ENCODE measurements at places on chromosomes 6 and 20.

GRCh38 chr6:169162752-169163407 is 90.8 kb downstream of the THBS2 start:
- H3K4me3 ChIP-seq, result no peak overlapping the region
- H3K36me3 ChIP-seq, result no peaks in the 10 kb centered on the region
- peaks cover 7% of the 10 kb centered on the region for H3K27me3 ChIP-seq
- DNase-seq, result peak; percentile 48
- peaks cover 9% of the 10 kb centered on the region for H3K4me1 ChIP-seq

GRCh38 chr6:111032484-111033140 is 50.8 kb downstream of the RPF2 start:
- H3K4me3 ChIP-seq, result no peak overlapping the region
- H3K27me3 ChIP-seq, result no peaks in the 10 kb centered on the region
- H3K27ac ChIP-seq, result no peak overlapping the region
- peaks cover 27% of the 10 kb centered on the region for H3K4me1 ChIP-seq
- no peaks in the 10 kb centered on the region for H3K36me3 ChIP-seq

DNA sequence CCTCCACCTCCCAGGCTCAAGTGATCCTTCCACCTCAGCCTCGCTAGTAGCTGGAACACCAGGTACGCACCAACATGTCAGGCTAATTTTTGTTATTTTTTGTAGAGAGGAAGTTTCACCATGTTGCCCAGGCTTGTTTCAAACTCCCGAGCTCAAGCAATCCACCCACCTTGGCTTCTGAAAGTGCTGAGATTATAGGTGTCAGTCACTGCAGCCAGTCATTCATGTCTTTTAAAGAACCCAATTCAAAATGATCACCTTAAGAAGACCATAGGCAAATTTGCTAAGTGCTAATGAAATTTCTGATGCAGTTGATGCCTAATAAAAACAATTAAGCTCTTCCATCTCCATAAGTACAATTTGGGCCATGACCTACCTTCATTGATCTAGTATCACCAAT is 2.6 kb upstream of the VNN2 start:
- no peak overlapping the region for H3K27ac ChIP-seq
- DNase-seq, result no peak
- no peak overlapping the region for H3K4me3 ChIP-seq
- H3K4me1 ChIP-seq, result peaks cover 6% of the 10 kb centered on the region

DNA sequence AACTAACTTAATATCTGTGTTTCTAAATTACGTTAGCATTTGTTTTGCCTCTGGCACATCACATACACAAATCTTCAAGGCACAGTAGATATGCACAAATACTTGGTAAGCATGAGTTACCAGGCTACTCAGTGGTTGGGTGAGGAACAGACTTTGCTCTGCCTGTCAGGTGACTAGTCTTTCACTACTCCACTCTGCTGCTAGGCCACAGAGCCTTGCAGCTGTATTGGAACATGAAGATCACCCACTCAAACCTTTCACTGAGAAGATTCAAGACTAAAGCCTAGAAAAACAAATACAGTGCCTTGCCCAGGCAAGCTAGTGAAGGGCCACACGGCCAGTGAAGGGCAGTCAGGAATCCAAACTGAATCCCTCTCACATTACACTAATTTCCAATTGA is 47.0 kb downstream of the DTNBP1 start:
- peaks cover 4% of the 10 kb centered on the region for H3K4me1 ChIP-seq
- H3K27me3 ChIP-seq, result no peaks in the 10 kb centered on the region
- no peak overlapping the region for H3K27ac ChIP-seq
- H3K4me3 ChIP-seq, result no peak overlapping the region
- no peak for DNase-seq

DNA sequence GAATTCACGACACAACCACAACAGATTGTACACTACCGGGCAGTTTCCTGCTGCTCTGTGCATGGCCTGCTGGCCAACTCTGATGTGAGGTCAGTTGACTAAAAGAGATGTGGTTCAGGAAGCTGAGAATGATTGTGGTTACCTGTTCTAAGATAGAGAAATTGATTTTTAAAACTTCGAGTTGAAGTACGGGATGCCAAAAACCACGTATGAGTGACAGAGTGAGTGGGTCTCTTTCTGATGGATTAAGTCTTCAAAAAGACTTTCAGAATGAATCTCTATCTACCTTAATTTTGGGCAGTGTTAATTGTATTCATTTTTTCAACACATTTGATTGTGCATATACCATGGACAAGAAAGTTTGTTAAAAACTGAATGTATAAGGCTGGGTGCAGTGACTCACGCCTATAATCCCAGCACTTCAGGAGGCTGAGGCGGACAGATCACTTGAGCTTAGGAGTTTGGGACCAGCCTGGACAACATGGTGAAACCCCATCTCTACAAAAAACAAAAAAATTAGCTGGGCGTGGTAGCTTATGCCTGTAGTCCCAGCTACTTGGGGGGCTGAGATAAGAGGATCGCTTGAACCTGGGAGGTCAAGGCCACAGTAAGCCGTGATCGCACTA is 121.2 kb downstream of the SGK1 start:
- no peak overlapping the region for H3K4me3 ChIP-seq
- DNase-seq, result no peak
- H3K36me3 ChIP-seq, result no peaks in the 10 kb centered on the region
- no peaks in the 10 kb centered on the region for H3K27me3 ChIP-seq
- H3K27ac ChIP-seq, result no peak overlapping the region

DNA sequence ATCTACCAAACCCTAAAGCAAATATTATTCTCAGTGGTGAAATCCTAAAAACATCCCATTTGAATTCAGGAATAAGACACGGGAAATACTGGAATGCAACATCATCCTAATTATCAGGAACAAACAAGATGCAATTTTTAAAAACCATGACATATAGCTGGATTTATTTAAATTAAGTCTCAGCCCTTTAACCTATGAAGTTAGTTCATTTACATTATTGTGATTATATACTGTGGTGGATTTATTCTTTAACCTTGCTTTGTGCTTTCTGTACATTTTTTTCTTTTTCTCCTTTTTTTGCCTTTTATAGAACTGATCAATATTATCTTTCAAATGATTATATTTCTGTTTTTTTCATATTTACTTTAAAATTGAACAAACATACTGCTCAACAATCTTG is 59.8 kb upstream of the ARMC2 start:
- no peak overlapping the region for H3K4me3 ChIP-seq
- no peaks in the 10 kb centered on the region for H3K27me3 ChIP-seq
- no peak overlapping the region for H3K27ac ChIP-seq
- no peaks in the 10 kb centered on the region for H3K4me1 ChIP-seq
- peaks cover 6% of the 10 kb centered on the region for H3K36me3 ChIP-seq

DNA sequence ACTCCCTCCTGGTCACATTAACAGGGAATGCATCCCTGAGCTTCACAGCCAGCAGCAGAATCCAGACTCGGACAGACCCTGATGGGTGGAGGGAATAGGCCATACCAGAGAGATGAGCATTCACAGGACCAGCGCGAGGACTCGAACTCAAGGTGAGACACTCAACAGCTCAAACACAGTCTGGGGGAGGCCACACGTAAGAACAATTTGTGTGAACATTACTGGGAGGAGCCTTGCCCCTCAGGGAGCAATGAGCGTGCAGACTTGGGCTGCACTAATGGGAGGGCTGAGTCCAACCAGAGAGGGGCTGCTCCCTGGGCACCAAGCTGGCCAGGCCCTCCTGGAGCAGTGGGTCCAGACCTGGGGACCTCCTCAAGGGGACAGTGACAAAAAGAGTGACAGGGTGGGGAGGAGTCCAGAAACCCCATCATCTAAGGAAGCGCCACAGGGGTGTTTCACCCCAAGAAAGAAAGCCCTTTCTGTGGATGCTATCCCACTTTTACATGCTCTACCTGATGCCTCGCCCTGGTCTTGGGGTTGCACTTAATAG is 118.4 kb downstream of the MRPL14 start:
- DNase-seq, result no peak
- no peak overlapping the region for H3K27ac ChIP-seq
- H3K27me3 ChIP-seq, result no peaks in the 10 kb centered on the region
- H3K4me1 ChIP-seq, result no peaks in the 10 kb centered on the region
- no peak overlapping the region for H3K4me3 ChIP-seq

- H3K36me3 ChIP-seq, result no peaks in the 10 kb centered on the region
- peak; percentile 32 for DNase-seq
- H3K27me3 ChIP-seq, result no peaks in the 10 kb centered on the region
- no peak overlapping the region for H3K27ac ChIP-seq
- peaks cover 8% of the 10 kb centered on the region for H3K4me1 ChIP-seq
Measured at GRCh38 chr6:3334555-3334954, 75.8 kb downstream of the PSMG4 start.

Measured in heart right ventricle (tissue), 16 donors.